ENCODE measurements at places on chromosomes 1 and 21.

DNA sequence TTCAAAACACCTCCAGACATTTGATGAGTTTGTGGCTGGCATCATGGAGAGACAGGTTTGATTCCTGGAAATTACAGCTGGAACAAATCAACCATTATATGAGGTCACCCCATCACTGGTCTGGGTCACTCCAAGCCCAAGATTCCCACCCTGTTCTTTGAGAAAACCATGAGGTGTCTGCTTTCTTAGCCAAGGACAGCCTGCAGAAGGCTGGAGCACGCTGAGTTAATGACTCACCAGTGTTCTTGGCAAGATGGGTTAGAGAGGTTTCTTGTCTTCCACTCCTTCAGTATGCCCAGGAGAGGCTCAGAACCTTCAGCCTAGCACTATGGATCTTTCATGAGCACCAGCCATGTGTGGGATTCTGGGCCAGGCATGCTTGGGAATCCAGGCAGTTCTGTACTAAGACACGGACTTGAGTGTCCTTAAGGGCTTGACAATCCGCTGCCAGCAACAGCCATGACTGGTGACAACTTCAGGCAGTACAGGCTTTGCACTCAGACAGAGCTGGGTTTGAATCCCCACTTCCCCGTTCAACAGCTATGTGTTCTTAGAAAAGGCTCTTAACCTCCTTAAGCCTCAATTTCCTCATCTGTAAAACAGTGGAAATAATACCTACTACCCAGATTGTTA, 43.9 kb downstream of the GRHL3 start:
- no peak for DNase-seq

DNA sequence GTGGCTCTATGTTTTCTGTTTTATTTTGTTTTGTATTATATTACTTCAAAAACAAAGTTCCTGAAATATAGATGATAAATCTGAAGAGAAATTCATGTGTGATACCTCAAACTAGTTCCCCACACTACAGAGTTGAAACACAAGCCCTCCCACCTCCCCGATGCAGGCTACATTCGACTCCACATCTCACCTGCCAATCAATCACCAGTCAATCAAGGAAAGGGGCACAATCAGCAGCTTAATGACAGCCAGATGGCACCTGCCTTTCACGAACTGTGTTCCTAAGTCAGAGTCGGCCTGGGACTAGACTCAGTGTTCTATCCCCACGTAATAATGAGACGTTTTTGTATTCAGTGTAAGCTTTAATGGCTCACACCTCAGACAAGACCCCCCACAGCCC, 313.4 kb downstream of the SPATA17 start:
- DNase-seq = no peak

- DNase-seq = no peak
Measured at GRCh38 chr1:163922743-163923201, 601.0 kb downstream of the NUF2 start.

GRCh38 chr1:51238034-51238403, 1.9 kb downstream of the RNF11 start:
- no peak for DNase-seq

GRCh38 chr1:214453109-214453722, 98.2 kb downstream of the PTPN14 start:
- no peak for DNase-seq

- DNase-seq = no peak
Measured at GRCh38 chr1:169009666-169010065, 96.8 kb upstream of the ATP1B1 start.

All from NCI-H2107 (cell line).